Endothelial cell (in vitro differentiated cells): ENCODE measurements at places on chromosomes 7 and 10.

DNA sequence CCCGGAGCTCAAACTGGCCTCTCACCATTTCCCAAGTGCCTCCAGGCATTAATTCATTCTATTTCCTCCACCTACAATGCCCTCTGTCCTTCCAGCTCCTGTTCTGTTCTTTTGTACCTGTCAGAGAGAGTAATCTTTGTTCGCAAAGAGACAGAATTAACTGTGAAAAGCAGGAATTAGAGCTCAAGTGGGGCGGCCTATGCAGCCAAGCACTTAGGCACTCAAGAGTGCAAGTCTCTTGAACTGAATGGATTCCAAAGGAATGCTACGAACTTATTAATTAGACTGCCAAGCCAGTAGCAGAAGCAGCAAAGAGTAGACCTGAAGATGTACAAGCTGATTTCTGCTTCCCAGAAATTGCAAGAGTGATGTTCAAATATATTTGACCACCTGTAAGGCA, 338.3 kb upstream of the AUTS2 start:
- H3K27ac ChIP-seq: no peak overlapping the region
- H3K4me1 ChIP-seq: no peaks in the 10 kb centered on the region
- DNase-seq: no peak
- no peak overlapping the region for H3K4me3 ChIP-seq
- H3K27me3 ChIP-seq: peaks cover 4% of the 10 kb centered on the region

- no peak within 1 kb of the TSS for H3K27ac ChIP-seq
- H3K27me3 ChIP-seq: peaks cover 12% of the 10 kb centered on the region
- peak; percentile 87 for DNase-seq
- H3K36me3 ChIP-seq: peaks cover 24% of the 10 kb centered on the region
- H3K4me3 ChIP-seq: peak within 1 kb of the TSS; percentile 88
Observed at GRCh38 chr10:127906548-127907377, at the start of gene PTPRE. Gene PTPRE, plus strand, starts transcription at chr10:127907103. Its CDS starts 133,779 bp downstream, at chr10:128040882.

DNA sequence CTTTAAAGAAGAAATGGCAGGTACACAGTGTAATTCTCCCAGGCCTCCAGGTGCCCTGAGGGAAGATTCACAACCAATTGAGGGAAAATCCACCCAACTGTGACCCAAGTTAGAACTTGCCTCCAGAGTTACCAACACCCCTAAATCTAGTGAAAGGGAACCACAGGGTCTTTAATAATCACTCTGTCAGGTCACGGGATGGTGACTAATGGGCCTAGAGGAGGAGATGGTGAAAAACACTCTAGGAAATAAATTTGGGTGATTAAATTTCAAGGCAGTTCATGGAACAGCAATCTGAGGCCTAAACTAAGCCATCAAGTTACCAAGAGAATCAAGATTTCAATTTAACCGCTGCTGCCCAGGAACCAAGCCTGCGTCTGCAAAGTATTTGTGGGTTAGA, 26.7 kb upstream of the SLF2 start:
- H3K36me3 ChIP-seq: no peaks in the 10 kb centered on the region
- no peak overlapping the region for H3K4me3 ChIP-seq
- peaks cover 1% of the 10 kb centered on the region for H3K27me3 ChIP-seq
- peaks cover 8% of the 10 kb centered on the region for H3K4me1 ChIP-seq

DNA sequence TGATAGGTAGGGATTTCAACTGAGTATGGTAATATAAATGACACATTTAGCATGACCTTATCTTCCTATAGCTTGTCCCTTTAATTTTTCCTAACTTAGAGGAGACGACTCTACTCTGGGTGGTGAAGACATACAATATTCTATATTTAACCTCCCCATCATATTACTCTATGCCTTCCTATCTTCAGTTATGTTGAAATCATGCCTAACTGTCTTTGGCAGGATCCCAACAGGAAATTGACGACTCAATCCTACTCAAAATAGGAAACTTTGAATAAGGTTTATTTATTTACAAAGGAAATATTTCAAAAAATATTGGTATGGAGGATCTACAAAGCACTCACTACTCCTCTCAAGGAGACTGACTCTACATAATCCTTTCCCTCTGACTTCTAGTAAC, 24.1 kb upstream of the SEMA3A start:
- H3K27ac ChIP-seq: no peak overlapping the region
- no peaks in the 10 kb centered on the region for H3K4me1 ChIP-seq
- H3K36me3 ChIP-seq: no peaks in the 10 kb centered on the region
- peaks cover 1% of the 10 kb centered on the region for H3K27me3 ChIP-seq

- H3K4me1 ChIP-seq: no peaks in the 10 kb centered on the region
- peaks cover 7% of the 10 kb centered on the region for H3K36me3 ChIP-seq
- no peak for DNase-seq
Observed at GRCh38 chr10:131588704-131589220, 277.2 kb upstream of the TCERG1L start.

DNA sequence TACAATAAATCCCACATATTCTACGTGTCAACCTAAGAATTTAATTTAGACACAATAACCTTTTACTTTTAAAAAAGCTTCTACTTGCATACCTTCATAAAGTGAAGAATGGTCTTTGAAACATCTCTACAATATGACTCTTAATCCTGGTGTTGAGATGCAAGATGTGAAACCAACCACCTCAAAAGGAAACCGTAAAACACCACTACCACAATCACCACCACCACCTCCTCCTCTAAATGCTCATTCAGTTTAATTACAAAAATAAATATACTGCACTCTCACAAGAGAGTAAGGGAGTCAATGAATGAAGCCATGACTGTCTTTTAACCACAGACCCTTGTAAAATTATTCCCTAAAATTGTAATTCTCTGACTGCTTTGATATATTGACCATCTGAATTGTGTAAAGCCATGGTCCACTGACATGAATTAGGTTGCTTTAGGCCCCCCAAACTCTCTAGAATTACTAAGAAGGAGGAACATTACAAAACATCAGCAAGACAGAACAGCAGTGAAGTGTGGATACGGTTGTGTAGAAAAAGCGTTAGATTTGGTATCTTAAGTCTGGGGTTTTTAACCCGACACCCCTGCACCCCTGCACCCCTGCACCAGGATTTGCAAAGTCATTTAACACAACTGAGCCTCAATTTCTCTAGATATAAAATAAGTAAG, 171.4 kb downstream of the SFMBT2 start:
- no peak overlapping the region for H3K27ac ChIP-seq
- no peak for DNase-seq
- H3K4me1 ChIP-seq: peaks cover 7% of the 10 kb centered on the region

DNA sequence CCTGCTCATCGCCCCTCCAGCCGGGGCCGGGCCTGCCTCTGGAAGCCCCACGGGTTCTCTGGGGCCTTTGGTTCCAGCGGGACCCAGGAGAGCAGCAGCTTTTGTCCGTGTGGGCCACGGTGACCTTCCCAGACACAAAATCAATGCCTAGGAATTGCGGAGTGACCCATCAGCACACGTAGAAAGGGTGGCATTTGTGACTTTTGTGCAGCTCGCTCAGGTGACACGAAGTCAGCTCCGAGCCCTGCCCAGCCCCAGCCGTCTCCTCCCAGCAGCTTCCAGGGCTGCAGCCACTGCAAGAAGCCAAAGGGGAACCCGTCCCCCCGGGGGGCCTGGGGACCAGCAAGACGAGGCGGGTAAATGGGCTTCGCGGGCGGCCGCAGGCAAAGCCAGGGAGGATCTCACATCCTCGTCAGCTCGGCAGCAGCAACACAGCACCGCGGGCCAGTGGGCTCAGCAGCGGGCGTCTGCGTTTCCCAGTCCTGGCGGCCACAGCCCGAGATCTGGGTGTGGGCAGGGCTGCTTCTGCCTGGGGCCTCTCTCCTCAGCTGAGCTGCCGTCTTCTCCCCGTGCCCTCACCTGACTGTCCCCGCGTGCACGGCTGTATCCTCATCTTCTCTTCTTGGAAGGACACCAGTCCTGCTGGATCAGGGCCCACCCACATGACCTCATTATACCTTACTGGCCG, 88.5 kb downstream of the PAXIP1 start:
- H3K27ac ChIP-seq: no peak overlapping the region
- no peak for DNase-seq
- H3K27me3 ChIP-seq: peaks cover 4% of the 10 kb centered on the region
- peaks cover 8% of the 10 kb centered on the region for H3K36me3 ChIP-seq
- no peak overlapping the region for H3K4me3 ChIP-seq

- no peak for DNase-seq
- H3K4me1 ChIP-seq: peaks cover 15% of the 10 kb centered on the region
- H3K27me3 ChIP-seq: peaks cover 1% of the 10 kb centered on the region
- no peak overlapping the region for H3K27ac ChIP-seq
Observed at GRCh38 chr7:5439572-5440496, 16.2 kb upstream of the TNRC18 start.

DNA sequence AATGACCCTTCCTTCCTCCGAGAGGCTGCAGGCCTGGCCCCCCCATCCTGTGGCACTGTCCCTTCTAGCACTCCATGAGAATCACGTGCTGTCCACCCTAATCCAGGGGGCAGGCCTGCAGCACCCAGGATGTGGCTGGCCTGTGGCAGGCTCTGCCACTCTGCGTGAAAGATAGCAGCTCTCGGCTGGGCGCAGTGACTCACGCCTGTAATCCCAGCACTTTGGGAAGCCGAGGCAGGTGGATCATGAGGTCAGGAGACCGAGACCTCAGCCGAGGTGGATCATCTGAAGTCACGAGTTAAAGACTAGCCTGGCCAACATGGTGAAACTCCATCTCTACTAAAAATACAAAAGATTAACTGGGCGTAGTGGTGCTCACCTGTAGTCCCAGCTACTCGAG, 18.9 kb upstream of the LFNG start:
- no peak for DNase-seq
- peaks cover 3% of the 10 kb centered on the region for H3K27me3 ChIP-seq
- no peak overlapping the region for H3K4me3 ChIP-seq
- no peak overlapping the region for H3K27ac ChIP-seq
- H3K36me3 ChIP-seq: no peaks in the 10 kb centered on the region

DNA sequence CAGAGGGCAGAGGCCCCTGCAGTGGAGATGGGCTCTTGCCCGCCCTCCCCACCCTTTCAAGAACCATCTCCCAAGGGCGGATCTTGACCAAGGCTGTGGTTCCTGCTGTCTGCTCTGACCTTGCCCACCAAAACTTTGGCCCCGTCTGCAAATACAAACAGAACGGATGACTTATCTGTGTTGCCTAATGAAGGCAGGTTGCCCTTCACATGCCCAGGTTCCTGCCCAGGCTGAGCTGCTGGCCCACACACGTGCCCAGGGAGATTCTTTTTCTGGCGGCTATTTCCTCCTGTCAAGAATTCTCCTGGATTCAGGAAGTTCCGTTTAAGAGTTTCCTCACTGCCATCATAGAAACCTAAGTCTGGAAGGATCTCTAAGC, 78.3 kb downstream of the PROSER2 start:
- no peaks in the 10 kb centered on the region for H3K27me3 ChIP-seq
- H3K4me1 ChIP-seq: peaks cover 13% of the 10 kb centered on the region
- H3K27ac ChIP-seq: peak overlapping the region; percentile 88
- no peak for DNase-seq
- no peaks in the 10 kb centered on the region for H3K36me3 ChIP-seq
- H3K4me3 ChIP-seq: no peak overlapping the region

DNA sequence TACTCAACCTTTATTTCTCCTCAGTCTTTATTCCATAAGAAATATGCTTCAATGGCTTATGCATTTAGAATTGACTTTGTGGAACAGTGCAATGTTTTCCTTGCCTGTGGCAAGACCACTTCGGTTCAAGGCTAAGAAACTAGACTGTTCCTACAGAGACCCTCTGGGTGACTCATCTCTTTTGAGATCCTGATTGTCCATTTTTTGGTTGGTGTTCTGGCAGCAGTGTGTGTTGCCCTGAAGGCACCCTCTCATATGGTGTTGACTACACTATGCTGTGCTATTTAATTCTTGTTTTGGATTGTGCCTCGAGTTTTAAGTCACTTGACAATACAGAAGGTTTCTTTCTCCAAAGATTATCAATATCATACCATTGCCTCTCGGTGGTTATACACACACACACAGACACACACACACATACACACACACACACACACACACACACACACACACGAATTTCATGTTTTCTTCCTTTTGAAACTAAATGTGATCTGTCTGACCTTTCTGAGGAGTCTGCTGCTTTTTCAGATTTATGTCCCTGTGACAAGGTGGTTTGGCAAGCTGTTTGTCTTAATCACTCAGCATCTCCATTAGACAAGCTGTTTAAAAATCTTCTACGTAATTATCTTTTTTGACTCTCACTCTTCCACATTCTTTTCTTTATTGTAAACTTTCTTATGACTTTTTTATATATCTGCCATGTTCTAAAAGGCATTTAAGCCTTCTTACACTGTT, 187.2 kb downstream of the VTI1A start:
- H3K27ac ChIP-seq: no peak overlapping the region
- H3K4me1 ChIP-seq: peaks cover 7% of the 10 kb centered on the region
- H3K4me3 ChIP-seq: no peak overlapping the region

DNA sequence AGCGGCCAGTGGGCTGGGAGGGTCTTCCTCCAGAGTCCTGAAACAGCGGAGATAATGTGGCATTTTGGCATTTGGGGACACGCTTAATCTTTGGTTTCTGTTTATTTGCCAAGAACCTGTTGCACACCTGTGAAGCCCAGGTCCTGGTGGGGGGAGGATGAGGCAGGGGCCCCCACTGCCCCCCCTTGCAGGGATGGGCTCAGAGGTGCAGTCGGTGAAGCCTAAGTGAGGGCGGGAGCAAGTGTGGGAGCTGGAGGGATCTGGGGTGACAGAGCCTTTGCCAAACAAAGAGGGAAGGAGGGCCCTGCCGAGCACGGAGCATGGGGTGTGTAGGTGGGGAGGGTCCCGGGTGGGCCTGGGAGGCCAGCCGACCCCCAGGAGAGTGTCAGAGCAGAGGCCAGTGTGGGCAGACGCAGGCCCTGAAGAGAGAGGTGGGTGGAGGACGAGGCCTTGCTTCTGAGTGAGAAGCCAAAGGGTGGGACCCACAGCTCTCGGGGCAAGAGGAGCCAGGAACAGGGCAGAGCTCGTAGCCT, 62.1 kb upstream of the ADGRA1 start:
- no peak overlapping the region for H3K27ac ChIP-seq
- DNase-seq: no peak
- H3K27me3 ChIP-seq: peaks cover 13% of the 10 kb centered on the region
- H3K36me3 ChIP-seq: no peaks in the 10 kb centered on the region
- no peak overlapping the region for H3K4me3 ChIP-seq

- H3K36me3 ChIP-seq: no peaks in the 10 kb centered on the region
- H3K4me1 ChIP-seq: no peaks in the 10 kb centered on the region
- DNase-seq: no peak
- peaks cover 1% of the 10 kb centered on the region for H3K27me3 ChIP-seq
Observed at GRCh38 chr7:98452791-98453190, 51.9 kb upstream of the BAIAP2L1 start.

GRCh38 chr7:91995391-91996105, 54.9 kb downstream of the AKAP9 start:
- no peak overlapping the region for H3K27ac ChIP-seq
- DNase-seq: no peak
- no peaks in the 10 kb centered on the region for H3K4me1 ChIP-seq
- peaks cover 2% of the 10 kb centered on the region for H3K27me3 ChIP-seq
- H3K36me3 ChIP-seq: peaks cover 17% of the 10 kb centered on the region
